ENCODE measurements at places on chromosomes 3 and 15. TPM values are rescaled to one million over a fixed set of nuclear protein-coding genes. Genes with fewer than 3 reads are reported as not detected.

Gene GOLGB1
- total RNA-seq, result 80.9 TPM

Gene TMEM207
- total RNA-seq, result not detected

Gene RFTN1
- total RNA-seq, result 108 TPM

Gene ANKUB1
- total RNA-seq, result not detected

Gene HAPLN3
- total RNA-seq, result 39.1 TPM

Gene DGKG
- 7.0 TPM for total RNA-seq

Gene ABHD2
- total RNA-seq, result 169 TPM

Gene CCR9
- not detected for total RNA-seq

Gene ALDH1A2
- total RNA-seq, result 13.7 TPM

Gene A4GNT
- not detected for total RNA-seq

Gene TXNRD3
- 19.9 TPM for total RNA-seq

Gene ABI3BP
- total RNA-seq, result 728 TPM

Gene UNC13C
- not detected for total RNA-seq

Gene C15orf62
- 0.11 TPM for total RNA-seq

Gene SQOR
- 182 TPM for total RNA-seq

Gene NPTN
- total RNA-seq, result 138 TPM

Gene ZDHHC23
- 4.1 TPM for total RNA-seq

Gene CHRM5
- not detected for total RNA-seq

Gene TMOD2
- 6.9 TPM for total RNA-seq

Gene TNFAIP8L3
- total RNA-seq, result 3.0 TPM

Gene KLHDC8B
- 17.2 TPM for total RNA-seq

Gene CPA3
- total RNA-seq, result not detected

Gene CCK
- total RNA-seq, result not detected

Gene MIX23
- 29.2 TPM for total RNA-seq

Gene LRRC57
- 18.7 TPM for total RNA-seq

Gene MAP1A
- 124 TPM for total RNA-seq

Gene AGBL1
- not detected for total RNA-seq

Gene ADAMTSL3
- 6.0 TPM for total RNA-seq

Gene TF
- total RNA-seq, result 0.43 TPM

Gene LRRC31
- not detected for total RNA-seq

Gene C2CD4B
- not detected for total RNA-seq

Gene DUOXA2
- not detected for total RNA-seq

Gene TNK2
- total RNA-seq, result 5.5 TPM

Gene LRRC2
- 10.5 TPM for total RNA-seq

Gene DNAH12
- 0.13 TPM for total RNA-seq

Gene TRIM59
- total RNA-seq, result 52.5 TPM

Gene GHRL
- total RNA-seq, result 0.52 TPM

Gene KCNMB3
- 1.3 TPM for total RNA-seq

Gene MYRIP
- 2.5 TPM for total RNA-seq

Gene SH2D7
- total RNA-seq, result not detected

Gene SLITRK3
- not detected for total RNA-seq

Gene PRR23C
- not detected for total RNA-seq

Gene ATOSA
- total RNA-seq, result 54.5 TPM

Gene GUCA1C
- not detected for total RNA-seq

Gene ARL14
- total RNA-seq, result 0.11 TPM

Gene SCAANT1
- not detected for total RNA-seq

Measured in articular chondrocyte of knee joint (primary cell).